ENCODE measurements at places on chromosomes 12 and 14.

GRCh38 chr14:91019673-91020072 lies 40.8 kb downstream of the RPS6KA5 start:
- no peak for DNase-seq

DNA sequence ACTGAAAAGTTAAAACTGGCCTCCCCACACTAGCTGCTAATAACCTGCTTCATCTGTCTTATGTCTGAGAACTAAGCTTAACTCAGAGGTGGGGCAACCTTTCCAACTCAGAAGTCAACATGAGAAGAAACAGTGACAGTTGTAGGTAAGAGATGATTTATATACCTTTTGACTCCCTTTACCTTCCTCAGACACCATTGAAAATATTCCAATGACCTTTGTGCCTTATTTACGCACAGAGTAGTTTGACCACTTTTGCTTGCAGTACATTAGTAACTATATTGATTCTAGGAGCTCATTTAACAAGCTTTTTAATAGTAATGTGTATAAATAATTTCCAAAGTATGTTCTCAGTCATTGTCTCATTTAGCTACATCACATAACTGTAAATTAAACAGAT lies 77.6 kb downstream of the ALX1 start:
- DNase-seq = no peak

- no peak for DNase-seq
Observed at GRCh38 chr14:25765909-25766308, 716.0 kb upstream of the STXBP6 start.

DNA sequence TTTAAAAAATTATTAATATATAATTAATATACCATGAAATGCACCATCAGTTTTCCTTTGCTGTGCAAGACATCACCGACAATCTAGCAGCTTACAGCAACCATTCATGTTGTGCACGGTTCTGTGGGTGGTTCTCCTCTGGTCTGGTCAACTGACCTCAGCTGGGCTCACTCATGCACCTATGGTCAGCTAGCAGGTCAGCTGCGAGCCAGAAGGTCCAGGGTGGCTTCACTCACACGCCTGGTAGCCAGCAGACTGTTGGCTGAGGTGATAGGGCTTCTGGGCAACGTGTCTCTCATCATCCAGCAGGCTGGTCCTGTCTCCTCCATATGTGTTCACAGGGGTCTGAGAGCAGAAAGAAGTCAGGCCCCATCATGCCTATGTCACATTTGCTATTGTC lies 210.4 kb downstream of the KIF26A start:
- DNase-seq = no peak

DNA sequence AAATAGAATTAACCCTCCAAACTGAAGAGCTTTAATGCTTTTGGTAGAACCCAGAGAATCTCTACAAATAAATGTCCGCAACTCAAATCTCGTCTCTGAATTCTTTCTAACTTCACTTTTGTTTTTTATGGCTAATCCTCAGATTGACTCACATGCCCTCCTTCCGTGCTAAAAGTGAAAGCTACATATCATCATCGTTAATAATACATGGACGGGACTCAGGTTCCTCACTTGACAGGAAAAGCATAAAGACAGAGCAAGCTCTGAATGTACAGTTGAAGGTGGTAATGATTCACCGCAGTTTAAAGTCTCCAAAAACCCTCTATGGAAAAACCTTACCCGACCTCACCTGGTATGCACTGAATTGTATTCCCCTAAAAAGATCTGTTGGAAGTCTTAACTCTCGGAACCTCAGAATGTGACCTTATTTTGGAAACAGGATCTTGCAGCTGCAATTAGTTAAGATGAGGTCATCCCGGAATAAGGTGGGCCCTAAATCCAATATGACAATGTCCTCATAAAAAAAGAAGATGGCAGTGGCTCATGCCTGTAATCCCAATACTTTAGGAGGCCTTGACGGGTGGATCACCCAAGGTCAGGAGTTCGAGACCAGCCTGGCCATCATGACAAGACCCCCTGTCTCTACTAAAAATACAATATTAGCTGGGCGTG lies 147.4 kb upstream of the FOXN3 start:
- no peak for DNase-seq

- no peak for DNase-seq
Observed at GRCh38 chr12:28938056-28938455, 211.0 kb upstream of the FAR2 start.

GRCh38 chr14:61331992-61332657 lies 10.7 kb downstream of the PRKCH start:
- no peak for DNase-seq

DNA sequence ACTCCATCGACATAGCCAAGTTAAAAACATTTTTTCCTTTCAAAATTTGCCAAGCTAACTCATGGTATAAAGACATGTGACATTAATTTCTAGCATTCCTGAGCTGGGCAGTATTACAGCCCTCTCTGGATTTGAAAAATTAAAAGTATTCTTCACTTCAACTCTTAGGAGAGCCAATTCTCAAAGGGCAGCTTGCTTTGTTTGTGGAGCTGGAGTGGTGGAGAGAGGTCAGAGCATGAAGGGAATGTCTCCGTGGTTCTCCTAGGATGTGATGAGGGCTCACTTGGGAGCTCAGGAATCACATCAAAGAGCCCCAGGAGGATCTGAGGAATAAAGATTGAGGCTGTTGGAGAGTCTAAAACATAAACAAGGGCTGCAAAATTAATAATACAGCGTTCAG lies 46.9 kb upstream of the RGS6 start:
- no peak for DNase-seq

GRCh38 chr12:67268896-67269632 lies at the start of gene CAND1:
Gene CAND1, plus strand, starts transcription at chr12:67269358. Its CDS starts 360 bp downstream, at chr12:67269718.
- peak; percentile 97 for DNase-seq

DNA sequence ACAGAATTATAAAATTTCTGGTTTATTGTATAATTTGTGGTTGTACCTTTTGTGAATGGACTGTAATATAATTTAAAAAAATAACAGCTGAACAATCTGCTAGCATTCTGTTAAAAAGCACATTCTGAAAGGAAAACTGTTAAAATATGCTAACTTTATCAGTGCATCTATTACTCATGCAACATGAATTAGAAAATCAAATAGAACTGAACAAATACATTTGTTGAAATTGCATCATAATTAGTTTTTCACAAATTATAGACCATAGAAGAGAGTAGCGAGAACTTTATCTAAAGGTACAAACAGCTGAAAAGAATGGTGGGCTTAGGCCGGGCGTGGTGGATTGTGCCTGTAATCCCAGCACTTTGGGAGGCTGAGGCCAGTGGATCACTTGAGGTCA lies 33.0 kb downstream of the PTPN21 start:
- DNase-seq = no peak

- DNase-seq = no peak
Observed at GRCh38 chr14:25006961-25007795, 42.8 kb downstream of the STXBP6 start.

DNA sequence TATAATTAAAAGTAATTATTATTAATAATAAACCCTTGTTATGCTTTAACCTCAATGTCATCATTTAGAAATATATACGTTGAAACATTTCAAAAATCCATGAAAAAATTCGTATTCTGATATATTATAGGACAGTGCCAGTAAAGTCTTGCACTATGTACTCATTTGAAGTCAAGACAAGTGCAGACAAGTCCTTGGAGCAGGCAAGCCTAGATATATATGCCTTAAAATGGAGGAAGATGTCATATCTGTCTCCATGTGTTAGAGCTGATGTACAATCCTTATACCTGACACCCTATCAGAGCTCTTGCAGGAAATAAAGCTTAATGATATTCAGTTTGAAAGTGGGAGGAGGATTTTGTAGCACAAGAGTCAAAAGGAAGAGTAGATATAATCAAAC lies 310.4 kb downstream of the KCNH5 start:
- no peak for DNase-seq

GRCh38 chr12:117890137-117890536 lies 78.7 kb downstream of the KSR2 start:
- DNase-seq = no peak

DNA sequence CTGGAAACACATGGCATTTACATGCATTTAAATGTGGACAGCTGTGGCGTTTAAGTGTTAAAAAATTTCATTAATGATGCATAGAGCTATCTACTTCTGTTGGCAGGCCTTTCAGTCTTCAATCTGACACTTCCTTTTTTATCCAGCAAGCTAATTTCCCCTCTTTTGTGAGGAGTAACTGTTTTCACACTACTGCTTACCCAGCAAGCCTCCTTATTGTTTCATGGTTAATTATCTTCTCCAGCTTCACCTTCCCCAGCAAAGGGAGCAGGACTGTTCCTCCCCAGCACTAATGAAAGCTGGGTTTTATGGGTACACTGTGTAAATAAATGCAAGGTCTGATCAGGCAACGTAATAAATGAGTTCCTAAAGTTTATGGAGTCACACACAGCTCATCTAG lies 129.4 kb upstream of the NPAS3 start:
- DNase-seq = no peak

GRCh38 chr14:50647282-50647681 lies 20.8 kb downstream of the SAV1 start:
- no peak for DNase-seq

- no peak for DNase-seq
Observed at GRCh38 chr14:68944162-68944561, 34.9 kb downstream of the ACTN1 start.

GRCh38 chr14:86940106-86940505 lies 1052.9 kb downstream of the GALC start:
- DNase-seq = no peak

DNA sequence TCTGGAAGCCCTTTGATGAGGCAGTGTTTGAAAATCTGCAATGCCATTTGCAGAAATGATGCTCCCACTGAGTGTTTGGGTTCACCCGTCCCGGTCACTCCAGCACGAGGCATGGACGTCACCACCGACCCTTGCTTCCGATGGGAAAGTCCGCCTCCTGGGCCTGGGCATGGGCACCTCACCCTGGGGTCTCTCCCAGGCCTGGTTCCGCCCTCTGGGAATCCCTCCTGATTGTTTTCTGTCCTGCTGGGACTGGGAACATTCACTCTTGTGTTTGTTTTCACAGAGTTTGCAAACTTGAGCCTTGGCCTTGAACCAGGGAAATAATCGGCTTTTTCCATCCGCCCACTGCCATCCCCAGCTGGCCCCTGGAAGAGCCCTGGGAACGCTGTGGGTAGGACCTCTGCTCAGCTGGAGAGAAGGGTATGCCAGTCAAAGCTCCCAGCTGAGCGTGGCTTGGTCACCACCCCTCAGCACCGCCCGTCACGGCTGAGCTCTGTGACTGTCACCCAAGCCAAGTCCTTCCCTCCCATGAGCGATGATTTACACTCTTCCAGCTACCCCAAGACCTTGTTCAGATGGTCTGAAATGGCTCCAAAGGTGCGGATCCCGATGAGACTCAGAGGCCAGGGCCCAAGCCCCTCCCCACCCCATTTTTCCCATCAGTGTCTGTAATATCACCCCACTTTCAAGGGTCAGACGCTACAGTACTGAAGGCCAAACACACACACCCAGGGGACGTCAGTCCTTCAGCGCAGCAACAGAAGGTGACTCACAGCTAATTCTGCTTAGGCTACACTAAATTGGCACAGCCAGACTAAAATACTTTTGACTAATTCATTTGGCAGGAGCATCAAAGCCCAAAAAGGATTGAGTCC lies 34.1 kb upstream of the FZD10 start:
- no peak for DNase-seq

DNA sequence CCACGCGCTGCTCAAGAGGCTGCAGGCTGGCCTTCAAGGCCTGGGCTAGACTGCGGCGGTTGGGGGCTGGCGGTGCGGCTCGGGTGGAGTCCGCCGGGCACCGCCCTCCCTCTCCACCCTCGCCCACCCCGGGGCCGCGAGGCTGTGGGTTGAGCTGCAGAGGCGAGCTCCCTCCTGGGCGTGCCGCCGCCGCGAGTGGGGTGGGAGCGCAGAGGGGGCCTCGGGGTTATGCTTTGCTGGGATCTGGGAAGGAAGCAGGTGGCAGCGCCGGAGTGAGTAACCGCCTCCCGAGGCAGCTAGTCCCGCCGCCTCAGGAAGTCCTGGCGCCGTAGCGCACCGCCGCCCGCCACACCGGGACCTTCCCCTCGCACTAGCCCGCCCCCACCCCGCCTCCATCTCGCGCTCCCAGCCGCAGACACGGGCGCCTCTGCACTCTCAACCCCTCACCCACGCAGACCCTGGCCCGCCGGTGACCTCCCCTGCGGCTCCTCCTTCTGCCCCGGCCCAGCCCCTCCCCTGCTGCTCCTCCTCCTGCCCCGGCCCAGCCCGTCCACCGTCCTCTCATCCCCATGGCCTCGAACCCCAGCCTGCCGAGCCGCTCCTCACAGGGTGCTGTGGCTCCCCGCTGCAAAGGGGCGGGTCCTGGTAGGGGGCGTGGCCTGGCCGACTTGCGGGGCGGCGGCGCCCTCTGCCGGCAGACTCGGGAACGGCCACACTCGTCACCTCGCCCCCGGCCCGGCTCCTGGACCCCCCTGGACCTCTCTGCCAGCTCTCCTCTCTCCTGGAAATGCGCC lies 16.6 kb downstream of the TAMALIN start:
- DNase-seq = peak; percentile 94

GRCh38 chr12:99810718-99811593 lies 163.4 kb downstream of the GARIN6 start:
- DNase-seq = no peak

DNA sequence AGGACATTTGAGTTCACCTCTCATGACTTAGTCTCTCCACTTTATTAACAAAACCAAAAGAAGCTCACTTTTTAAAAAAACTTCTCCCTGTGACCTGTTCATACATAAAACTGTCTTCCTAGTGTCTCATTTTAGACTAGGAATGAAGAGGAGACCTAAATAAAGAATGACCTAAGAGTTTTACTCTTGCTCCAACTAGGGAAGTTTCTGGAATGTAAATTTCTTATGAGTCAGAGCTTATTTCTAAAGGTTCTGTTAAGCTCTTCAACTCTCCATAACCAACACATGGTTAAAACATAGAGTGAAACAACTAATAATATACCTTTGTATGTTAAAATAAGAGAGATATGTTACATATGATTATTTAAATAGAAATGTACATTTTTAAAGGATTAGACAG lies 369.8 kb downstream of the EMP1 start:
- DNase-seq = no peak

DNA sequence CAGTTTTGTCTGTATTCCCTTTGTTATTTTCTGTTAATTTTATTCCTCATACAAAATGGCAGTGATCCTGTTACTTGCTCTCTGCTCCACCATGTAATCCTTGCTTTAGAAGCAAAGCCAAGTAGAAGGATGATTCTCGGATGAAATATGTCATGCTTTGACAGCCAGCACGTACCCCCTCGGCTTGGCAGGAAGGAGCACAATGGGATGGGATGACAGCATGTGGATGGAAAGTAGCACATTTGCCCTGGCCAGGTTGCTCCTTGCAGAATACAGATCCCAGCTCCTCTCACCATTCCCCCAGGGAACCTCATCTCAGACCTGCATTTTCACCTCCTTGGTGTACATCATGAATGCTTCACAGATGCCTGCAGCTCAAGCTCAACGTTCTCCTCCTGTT lies 35.1 kb upstream of the ATF1 start:
- no peak for DNase-seq

DNA sequence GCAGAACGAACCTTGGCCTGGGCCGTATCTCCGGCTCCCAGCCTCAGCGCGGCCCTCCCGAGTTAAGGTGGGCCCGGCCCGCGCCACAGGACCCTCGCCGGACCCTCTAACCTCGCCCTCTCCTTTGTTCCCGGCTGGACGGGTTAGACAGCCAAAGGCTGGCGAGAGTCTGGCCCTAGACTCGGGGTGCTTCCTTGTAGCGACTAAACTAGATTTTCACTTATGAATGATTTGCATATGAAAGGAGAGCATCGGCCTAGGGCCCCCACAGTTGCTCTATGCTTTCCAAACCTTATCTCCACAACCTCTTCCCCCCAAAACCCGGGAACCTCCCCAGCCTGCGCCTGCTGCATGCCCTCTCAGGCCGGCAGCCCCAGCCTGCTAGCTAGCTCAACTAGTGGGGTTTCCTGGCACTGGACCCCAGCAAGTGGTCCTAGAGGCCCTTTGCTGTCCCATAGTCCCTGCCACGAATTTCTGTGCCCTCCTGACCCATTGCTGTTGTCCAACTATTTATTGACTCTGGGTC lies 2.0 kb downstream of the HOXC5 start:
- no peak for DNase-seq
